ENCODE measurements at places on chromosomes 3 and 15. TPM values are rescaled to one million over a fixed set of nuclear protein-coding genes. Genes with fewer than 3 reads are reported as not detected.

Gene KCNAB1
- total RNA-seq: 1.2 TPM

Gene RCCD1
- 21.5 TPM for total RNA-seq

Gene PLSCR5
- not detected for total RNA-seq

Gene PLXND1
- 57.1 TPM for total RNA-seq

Gene COL8A1
- 7.6 TPM for total RNA-seq

Gene UNC45A
- 54.8 TPM for total RNA-seq

Gene TMC3
- total RNA-seq: not detected
